ENCODE measurements at places on chromosomes 2 and 18.
A peak's percentile ranks its signal among the peaks of the same experiment; 100 is the strongest.

DNA sequence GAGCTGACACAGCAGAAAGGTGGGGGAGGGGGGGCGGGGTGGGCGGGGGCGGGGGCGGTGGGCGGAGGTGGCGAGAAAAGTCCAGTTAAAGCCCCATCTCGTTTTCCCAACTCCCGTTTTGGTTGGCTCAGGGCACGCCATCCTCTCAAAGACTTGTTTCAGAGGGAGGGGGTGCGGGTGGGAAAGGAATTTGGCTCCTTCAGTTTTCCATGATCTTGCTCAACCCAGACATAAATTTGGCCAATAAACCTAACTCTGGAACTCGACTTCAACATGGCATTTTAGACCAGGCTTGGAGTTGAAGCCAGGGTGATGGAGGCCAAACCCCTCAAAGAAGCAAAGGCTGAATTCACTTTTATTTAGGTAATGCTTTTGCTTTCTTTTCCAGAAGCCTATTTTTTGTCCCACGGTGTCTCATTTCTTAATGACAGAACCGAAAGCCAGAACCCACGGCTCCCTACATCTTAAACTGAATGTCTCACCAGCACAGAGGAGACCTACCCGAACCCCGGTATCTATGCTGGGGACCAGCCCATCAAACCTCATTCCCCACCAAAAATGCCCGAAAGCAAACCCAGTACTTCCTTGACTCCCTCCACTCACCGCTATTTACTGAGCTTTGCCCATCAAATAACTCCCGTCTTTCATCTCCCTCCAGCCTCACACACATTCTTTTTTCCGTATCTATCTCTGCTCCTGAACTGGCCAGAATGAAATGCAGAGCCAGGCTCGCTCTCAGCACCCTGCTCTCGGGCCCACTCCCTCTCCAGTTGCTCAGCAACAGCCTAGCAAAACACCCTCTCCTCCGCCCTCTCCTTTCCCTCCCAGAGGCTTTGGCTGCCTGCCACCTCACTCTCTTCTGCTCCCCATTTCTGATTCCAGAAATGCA lies 4.3 kb downstream of the IGFBP5 start:
- DNase-seq = no peak

GRCh38 chr2:196745711-196746110 lies 53.8 kb downstream of the GTF3C3 start:
- no peak for DNase-seq

DNA sequence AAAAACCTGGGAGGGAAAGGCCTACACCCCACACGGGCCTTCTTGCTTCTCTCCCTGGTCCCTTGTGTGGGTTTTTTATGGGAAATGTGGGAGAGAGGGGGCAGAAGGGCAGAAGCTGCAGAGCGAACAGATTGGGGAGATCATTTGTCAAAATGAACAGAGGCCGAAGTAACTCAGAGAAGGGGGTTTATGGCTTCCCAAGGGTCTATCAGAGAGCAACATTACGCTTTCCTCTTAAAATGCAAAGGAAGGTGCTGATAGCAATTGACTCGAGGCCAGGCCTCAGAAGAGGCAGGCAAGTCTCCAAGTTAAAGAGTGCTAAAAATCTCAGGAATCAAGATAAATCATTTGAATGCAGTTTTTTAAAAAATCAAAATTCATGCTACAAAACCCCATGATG lies 101.5 kb downstream of the SGPP2 start:
- no peak for DNase-seq

DNA sequence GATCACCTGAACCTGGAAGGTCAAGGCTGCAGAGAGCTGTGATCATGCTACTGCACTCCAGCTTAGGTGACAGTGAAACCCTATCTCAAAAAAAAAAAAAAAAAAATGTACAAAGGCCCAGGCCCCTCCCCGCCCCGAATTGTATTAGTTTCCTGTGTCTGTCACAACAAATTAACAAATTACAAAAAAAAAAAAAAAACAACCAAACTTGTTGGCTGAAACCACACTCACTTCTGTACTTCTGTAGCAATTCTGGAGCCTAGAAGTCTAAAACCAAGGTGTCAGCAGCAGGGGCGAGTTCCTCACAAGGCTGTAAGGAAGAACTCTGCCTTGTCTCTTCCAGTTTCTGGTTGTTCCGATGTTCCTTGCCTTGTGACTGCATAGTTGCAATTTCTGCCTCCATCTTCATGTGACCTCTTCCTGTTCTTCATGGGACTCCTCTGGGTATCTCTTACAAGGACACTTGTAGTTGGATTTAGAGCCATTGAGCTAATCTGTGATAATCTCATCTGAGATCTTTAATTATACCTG lies 100.8 kb upstream of the ZSWIM2 start:
- DNase-seq = no peak

DNA sequence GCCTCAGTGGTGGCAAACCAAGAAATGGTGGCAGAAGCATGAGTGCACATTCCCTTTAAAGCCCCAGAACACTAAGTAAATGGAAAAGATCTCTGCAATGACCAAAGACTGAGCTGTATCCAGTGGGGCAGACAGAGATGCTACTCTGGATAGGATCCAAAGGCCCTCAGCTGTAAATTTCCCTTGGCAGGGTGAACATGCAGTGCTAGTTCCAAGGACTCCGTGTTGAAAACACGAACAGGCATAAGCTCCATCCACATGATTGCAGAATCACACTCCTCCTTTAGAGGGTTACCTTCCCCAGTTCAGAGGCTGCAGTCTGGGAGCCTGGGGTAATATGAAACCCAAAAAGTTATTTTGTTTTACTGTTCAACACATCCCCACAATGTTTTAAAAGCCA lies 98.6 kb upstream of the KLF7 start:
- no peak for DNase-seq

DNA sequence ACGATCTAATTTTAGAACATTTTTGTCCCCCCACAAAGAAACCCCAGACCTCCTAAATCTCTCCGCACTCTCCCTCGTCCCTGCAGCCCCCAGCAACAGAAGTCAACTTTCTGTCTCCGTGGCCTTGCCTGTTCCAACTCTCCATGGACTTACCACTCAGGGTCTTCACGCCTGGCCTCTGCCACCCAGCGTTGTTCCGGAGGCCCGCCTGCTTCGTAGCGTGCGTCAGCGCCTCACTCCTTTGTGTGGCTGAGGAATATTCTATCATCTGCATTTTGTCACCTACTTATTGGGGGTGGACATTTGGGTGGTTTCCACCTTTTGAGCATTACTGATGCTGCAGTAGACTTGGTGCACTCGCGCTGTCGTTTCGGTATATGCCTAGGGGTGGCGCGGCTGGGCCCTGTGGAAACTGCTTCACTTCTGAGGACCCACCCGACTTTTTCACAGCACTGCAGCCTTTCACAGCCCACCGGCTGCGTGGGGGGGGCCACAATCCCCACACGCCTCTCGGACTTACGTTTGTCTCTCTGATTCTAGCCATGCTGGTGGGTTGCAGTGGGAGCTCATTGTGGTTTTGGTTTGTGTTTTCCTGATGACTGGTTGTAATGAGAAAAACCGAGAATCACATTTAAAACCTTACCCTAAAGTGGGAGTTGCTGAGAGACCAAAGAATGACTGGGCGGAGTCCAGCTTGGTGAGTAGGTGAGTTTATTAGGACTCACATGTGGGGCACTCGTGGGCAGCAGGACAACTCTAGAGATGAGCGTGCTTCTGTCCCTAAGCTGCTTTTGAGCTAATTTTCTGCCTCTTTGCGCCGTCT lies 1.4 kb upstream of the HSBP1L1 start:
- peak; percentile 63 for DNase-seq

DNA sequence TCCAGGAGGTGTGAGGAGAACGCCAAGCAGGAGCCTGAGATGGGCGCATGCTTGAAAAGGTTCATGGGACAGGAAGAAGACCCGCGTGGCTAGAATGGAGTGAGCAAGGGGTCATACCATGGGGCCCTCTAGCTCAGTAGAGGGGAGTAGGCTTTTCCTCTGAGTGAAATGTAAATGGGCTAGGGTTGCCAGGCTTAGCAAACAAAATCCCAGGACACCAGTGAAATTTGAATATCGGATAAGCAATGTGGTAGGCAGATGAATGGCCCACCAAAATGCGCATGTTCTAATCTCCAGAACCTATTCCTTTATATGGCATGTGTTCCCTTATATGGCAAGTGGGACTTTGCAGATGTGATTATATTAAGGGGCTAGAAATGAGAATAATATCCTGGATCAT lies 174.1 kb upstream of the CCDC68 start:
- no peak for DNase-seq

- DNase-seq = no peak
These were observed 52.1 kb downstream of the RAMP1 start for GRCh38 chr2:237911363-237912017.

- DNase-seq = no peak
These were observed 14.9 kb upstream of the SNED1 start for GRCh38 chr2:240983361-240983995.

DNA sequence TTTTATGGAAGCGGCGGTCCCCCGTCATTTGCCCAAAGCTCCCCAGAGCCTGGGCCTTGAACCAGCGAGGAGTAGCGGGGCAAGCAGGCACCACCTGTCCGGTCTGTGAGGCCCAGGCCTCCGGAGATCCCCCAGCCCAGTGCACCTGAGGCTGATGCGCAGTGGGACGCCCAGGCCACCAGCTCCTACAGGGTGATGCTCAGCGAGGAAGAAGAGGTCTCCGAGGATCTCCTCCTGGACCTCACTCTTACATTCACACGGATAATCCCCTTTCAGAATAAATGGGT lies 220.2 kb downstream of the NDUFA10 start:
- no peak for DNase-seq

- no peak for DNase-seq
These were observed 252.9 kb downstream of the CLIP4 start for GRCh38 chr2:29367986-29368658.

DNA sequence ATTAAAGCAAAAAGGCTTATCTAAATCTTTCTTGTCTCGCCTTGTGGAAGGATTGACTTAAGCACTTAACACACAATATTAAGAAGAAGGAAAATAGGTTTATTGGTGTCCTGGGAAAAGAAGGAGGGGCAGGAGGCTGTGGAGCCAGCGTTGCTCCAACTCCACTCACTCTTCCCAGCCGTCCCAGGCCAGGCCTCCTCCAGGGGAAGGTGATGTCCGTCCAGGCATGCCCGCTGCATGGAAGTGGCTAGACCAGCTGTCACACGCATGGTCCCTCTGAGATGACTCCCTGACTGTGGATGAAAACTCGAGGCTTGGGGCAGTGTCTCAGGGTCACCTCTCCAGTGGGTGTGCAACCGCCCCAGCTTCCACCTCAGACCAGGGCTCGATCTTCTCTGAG lies 281.1 kb downstream of the GALR1 start:
- DNase-seq = no peak

DNA sequence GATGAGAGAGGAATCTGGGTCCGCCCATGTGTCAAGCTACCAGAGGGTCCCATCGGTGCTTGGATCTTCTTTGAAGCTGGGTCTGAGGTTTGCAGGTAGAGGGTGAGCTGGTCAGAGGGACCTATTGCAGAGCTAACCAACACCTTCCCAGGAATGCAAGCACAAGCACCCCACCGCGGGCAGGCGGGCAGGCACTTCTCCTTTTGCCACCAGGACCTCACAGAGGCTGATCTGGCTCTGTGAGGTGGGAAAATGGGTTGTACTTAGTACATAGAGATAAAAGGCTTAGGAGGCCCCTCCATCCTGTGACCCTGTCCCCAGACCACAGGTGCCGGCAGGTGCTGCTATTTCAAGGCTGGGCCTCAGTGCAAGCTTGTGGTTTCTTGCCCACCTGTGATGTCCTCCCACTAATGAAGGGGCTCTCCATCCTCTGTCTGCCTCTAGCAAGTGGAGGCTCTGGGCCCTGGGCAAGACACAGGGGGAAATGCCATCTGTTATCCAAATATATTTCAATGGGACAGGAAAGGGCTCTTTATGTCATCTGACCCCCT lies 31.4 kb upstream of the IL37 start:
- DNase-seq = no peak

- no peak for DNase-seq
These were observed 21.4 kb downstream of the CCL20 start for GRCh38 chr2:227834916-227835650.

DNA sequence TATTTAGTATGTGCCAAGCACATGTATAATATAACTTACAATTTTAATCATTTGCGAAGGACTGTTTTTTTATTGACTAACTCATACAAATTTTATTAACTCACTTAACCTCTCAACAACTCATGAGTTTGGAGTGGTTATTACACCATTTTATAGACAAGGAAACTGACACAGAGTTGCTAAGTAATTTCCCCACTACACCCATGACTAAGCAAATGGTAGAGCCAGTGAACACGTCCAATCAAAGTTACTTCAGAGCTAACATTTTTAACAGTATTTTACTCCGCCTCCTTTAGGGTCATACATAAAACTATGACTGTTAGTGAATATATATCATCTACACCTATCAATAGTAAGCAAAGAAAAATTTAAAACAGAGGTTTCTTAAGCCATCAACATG lies 556.7 kb upstream of the FSIP2 start:
- DNase-seq = no peak

GRCh38 chr2:163571423-163572102 lies 164.2 kb downstream of the FIGN start:
- DNase-seq = no peak

DNA sequence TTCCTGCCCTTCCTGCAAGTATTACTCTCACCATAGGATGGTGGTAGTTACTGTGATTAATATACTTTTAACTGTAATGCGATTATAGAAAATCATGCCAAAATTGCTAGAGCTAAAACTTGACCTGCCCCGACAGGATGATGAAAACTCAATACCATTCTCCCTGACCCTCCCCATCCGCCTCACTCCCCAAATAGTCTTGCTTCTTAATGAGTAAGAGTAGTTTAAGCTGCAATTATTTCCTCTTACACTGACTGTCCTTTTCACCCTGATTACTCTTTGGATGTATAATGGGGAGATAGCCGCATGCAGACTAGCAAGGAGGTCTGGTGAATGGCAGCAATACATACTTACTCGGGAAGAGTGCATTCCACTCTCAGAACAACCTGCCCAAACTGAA lies 269.6 kb upstream of the SIX3 start:
- DNase-seq = no peak

DNA sequence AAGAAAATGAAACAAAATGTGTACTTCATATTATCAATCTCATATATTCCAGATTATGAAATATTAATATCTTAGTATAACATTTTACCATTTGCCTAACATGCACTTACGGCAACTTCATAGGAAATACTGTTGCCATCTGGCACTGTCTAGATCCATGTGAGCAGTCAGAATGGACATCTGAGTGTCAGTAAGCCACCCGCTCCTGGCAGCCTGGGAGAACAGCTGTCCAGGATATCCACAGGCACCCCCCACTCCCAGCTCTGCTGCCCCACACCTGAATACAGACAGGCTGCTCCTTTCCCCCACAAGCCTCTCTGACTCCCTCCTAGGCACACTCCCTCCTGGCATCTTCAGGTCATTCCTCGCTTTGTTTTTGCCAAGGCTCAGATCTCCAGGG lies 127.0 kb downstream of the GAREM1 start:
- no peak for DNase-seq

- no peak for DNase-seq
These were observed 80.8 kb downstream of the COLEC12 start for GRCh38 chr18:419541-420175.
